ENCODE measurements at places on chromosomes 4 and X.

DNA sequence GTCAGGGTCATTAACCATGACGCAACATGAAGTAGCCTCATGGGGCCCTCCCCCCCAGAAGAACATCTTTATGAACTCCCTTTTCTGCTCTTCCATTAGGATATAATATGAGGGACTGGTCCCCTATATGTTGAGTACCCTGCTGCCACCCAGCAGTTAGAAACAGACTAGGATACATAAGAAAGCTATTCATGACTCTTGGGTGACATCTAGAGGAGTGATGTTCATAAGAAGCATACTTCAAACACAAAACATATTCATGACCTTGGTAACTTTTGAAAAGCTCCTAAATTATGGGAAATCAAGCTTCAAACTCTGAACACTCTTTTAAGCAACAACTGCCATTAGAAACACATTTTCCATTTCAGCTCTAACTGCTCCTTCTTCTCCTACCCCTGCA is 155.2 kb upstream of the SPIN4 start:
- peak; percentile 31 for DNase-seq

GRCh38 chrX:79110731-79111130 is 33.8 kb upstream of the GPR174 start:
- DNase-seq: no peak

DNA sequence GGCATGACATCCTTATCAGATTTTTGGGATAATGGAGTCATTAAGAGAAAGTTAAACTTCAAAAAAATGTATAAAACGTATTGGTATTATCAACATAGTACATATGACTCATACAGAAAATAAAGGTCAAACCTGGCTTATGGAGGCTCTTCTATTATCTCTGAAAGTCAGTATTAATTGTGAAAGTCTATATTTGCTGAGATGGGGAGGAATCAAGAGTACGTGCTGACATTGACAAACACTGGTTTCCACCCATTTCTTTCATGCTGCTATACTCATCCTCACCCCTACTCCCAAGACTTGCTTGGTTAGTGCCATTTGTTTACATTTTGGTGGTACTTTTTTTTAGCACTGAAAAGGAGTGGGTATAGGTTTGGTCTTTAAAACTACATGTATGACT is 30.8 kb upstream of the PLA2G12A start:
- no peak for DNase-seq

- DNase-seq: no peak
Observed at GRCh38 chr4:84944947-84945346, 21.5 kb downstream of the WDFY3 start.

GRCh38 chr4:53490161-53490956 is 100.9 kb downstream of the LNX1 start:
- no peak for DNase-seq

GRCh38 chr4:78414116-78414515 is 137.5 kb upstream of the ANXA3 start:
- DNase-seq: no peak

DNA sequence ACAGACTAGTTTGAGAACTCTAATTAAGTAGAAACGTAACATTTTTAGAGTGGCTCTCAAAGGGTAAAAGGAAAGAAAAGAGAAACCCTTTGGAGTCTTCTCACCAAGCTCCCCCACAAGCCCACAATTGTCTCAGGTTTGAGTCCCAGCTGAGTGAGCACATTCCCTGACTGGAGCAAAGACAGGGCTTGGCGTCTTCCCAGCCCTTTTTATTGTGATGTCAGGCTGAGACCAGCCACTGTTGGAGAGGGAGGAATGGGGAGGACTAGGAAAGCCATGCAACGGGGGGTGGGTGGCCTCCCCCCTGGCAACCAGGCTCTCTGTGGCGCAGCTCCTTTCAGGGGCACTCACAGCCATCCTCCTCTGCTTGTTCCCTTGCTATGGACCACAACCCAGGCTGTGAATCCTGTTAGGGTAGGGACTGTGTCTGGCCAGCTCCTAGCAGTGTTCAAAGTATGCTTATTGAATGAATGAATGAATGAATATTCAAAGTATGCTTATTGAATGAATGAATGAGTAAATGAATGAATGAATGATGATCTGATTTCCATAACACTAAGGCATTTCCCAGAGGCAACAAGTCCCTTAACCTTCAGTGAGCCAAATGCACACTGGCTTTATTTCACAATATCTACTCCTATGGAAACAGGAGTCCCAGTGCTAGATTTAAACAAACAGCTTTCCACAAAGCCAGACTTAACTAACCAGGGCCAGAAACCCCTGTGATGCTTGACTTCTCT is 413.3 kb downstream of the MID1IP1 start:
- no peak for DNase-seq

DNA sequence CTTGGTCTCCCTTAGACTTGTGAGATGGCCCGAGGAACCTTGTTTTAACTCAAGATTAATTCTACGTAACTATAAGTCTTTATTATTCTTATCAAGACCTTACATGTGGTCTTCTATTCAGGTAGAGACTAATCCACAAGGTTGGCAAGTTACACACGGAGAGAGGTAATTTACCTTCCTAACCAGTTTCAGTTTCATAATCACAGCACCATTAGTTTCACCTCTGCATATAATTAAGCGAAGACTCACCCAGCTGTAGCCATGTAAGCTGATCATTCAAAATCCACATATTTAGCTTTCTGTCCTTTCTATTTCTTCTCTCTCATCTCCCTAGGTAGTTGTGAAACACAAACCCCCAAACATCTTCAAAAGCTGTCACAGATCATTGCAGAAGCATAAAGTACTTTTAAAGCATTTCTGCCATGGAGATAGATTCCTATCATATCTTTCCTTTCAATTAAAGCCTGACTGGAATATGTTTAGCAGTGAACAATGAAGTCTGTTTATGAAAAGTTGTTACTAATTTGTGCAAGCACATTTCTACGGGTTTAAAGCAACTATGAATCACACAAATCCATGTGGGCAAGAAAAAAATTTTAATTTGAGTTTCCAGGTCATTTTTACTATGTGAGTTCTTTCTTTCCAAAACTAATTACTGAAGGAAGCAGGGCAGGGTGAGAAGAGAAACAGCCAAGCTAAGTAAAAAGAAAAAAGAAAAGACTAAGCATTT is 78.5 kb downstream of the BTC start:
- DNase-seq: no peak

DNA sequence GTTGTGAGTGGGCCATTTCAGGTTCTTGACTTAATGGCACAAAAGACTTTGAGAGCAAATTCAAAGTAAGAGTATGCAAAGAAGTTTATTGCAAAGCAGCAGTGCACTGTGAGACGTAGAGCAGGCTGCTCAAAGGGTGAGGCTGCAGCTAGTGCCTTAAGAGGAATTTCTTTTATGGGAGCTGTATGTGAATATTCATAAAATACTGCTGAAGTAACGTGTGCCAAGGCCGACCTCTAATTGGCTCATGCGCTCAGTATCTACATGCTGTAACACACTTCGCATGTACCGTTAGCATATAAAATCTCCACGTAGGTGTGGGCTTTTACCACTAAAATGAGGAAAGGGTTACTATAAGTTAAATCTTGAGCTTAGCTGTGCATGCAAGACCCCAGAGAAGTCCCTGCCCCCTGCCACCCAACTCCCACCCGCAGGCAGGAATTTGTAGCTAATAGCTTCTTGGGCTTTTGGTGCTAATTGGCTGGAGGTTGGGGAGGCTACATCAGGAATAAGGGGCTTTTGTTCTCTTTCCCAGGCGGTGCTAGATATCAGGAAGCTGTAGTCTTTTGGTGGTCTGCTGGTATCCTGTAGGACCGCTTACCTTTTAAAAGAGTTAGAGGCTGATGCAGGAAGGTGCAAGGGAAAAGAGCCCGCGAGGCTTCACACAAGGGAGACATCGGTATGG is 47.6 kb downstream of the FSTL5 start:
- no peak for DNase-seq

GRCh38 chr4:162323919-162324318 is 160.1 kb upstream of the FSTL5 start:
- no peak for DNase-seq

GRCh38 chrX:136219893-136220292 is 31.3 kb downstream of the MAP7D3 start:
- no peak for DNase-seq

DNA sequence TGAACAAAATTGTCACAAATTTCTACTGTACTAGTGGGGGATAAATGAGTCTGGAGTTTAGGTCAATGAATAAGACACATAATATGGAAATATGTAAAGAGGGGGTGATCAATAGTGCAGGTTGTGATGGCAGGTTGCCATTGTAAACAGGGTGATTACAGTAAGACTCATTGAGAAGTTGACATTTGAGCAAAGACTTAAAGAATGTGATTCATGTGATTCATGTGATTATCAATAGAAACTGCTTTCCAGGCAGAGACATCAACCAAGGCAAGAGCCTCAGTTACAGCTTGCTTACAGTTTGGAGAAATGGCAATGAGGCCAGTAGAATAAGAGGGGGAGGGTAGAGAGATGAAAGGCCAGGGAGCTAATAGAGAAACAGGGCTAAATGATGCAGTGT is 45.8 kb upstream of the GIMD1 start:
- DNase-seq: no peak

DNA sequence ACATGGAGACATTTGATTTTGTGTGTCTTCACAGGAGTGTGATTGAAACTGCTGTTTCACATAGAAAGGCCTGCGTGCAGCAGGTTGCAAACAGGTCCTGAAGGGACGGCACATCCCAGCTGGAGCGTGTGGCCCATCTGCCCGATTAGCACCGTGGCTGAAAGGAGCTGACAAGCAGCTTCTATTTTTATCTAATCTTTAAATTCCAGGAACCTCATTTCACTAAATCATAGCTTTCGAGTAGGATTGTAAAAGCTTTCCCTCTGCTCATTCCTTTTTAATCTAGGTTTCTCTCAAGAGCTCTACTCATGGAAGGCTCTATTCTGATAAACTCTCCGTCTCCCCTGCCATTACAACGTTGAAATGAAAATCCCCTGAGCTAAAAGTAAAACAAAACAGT is 106.8 kb downstream of the FSTL5 start:
- no peak for DNase-seq

- DNase-seq: no peak
Observed at GRCh38 chr4:13653766-13654161, 26.2 kb upstream of the BOD1L1 start.

GRCh38 chrX:54246866-54247265 is 63.8 kb upstream of the FAM120C start:
- no peak for DNase-seq

- no peak for DNase-seq
Observed at GRCh38 chrX:136380010-136380769, 79.4 kb downstream of the ADGRG4 start.

- no peak for DNase-seq
Observed at GRCh38 chr4:24219209-24219608, 329.4 kb upstream of the PPARGC1A start.

- no peak for DNase-seq
Observed at GRCh38 chr4:25551605-25552004, 104.0 kb upstream of the SLC34A2 start.

DNA sequence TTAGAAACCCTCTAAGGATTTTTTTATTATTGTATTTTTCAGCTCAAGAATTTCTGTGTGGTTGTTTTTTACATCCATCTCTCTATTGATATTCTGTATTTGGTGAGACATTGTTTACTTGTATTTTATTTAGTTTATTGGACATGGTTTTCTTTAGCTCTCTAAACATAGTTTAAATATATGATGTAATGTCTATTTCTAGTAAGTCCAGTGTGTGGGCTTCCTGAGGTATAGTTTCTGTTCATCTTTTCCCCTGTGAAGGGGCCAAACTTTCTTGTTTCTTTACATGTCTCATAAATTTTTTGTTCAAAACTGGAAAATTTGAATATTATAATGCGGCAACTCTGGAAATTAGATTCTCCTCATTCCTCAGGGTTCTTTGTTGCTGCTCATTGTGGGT is 28.2 kb upstream of the ATRX start:
- no peak for DNase-seq

- no peak for DNase-seq
Observed at GRCh38 chr4:180635281-180635680, 1607.9 kb upstream of the TENM3 start.

GRCh38 chrX:20442597-20442996 is 175.9 kb upstream of the RPS6KA3 start:
- peak; percentile 63 for DNase-seq

DNA sequence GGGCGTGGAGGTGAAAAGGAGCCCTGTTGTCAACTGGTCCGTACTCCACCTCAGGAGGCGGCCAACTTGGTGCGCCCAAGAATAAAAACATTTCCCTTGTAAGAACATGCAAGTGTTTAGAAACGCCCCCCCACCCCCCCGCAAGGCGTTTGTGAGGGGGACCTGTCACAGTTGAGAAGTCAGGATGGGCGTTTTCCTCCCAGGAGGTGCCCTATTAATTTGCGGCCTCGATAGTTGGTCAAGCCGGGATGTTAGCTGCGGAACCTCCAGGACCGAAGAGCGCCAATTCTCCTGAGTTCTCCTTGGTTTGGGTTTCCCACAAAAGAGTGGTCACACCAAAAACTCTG is 651 bp upstream of the SAP30 start:
- no peak for DNase-seq

- DNase-seq: no peak
Observed at GRCh38 chr4:54107951-54108748, 8.2 kb downstream of the GSX2 start.

- DNase-seq: no peak
Observed at GRCh38 chr4:17316566-17316965, 195.3 kb downstream of the QDPR start.

- no peak for DNase-seq
Observed at GRCh38 chr4:79497001-79497400, 89.0 kb upstream of the GK2 start.

- no peak for DNase-seq
Observed at GRCh38 chrX:2485789-2486345, 14.9 kb downstream of the DHRSX start.

DNA sequence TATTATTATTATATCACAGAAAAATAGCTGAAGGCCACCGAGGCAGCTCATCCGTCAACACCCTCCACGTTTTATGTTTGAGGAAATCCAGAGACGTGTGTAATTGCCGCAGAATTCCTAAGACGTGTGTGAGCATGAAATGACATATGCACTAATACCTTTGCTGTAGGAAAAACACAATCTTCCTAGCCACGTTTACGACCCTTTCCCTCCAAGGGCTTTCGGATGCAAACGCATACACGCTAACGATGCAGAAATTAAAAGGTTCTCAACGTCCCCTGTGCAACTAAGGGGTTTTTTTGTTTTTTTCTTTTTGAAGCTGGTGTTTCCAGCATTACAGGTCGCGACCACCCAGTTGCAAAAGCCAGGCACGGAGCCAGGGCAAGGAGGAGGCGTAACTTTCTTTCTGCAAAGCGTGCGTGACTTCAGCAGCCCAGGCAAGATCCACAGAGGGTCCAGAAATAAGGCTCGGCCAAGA is 33.8 kb downstream of the CRLF2 start:
- no peak for DNase-seq

DNA sequence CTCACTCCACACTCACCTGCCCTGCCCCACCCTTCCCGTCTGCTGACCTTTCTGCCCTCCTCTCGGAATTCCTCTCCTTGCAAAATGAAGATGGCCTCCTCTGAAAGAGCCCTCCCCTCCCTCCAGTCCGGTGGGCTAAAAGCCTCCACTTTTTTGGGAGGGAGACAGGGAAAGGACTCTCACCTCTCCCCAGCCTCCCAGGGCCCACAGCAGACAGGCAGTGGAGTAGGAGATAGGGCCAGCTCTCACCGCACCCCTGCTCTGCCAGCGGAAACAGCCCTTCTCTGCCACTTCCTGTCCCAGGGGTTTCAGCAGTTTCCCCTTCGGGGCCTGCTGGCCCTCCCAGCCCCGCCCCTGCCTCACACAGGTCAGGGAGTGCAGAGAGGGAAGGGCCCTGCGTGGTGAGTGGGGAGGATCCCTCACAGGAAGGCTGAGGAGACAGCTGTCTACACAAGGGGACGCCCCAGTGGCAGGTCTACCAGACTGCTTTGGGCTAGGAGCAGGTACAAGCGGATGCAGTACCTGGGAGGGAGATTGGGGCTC is 18.2 kb downstream of the ELF4 start:
- DNase-seq: no peak
